ENCODE measurements at places on chromosomes 12 and 14.
A peak's percentile ranks its signal among the peaks of the same experiment; 100 is the strongest.

GRCh38 chr14:68981539-68981976, 2.5 kb upstream of the ACTN1 start:
- no peak for DNase-seq

- DNase-seq: no peak
Observed at GRCh38 chr14:25607192-25607591, 557.2 kb upstream of the STXBP6 start.

DNA sequence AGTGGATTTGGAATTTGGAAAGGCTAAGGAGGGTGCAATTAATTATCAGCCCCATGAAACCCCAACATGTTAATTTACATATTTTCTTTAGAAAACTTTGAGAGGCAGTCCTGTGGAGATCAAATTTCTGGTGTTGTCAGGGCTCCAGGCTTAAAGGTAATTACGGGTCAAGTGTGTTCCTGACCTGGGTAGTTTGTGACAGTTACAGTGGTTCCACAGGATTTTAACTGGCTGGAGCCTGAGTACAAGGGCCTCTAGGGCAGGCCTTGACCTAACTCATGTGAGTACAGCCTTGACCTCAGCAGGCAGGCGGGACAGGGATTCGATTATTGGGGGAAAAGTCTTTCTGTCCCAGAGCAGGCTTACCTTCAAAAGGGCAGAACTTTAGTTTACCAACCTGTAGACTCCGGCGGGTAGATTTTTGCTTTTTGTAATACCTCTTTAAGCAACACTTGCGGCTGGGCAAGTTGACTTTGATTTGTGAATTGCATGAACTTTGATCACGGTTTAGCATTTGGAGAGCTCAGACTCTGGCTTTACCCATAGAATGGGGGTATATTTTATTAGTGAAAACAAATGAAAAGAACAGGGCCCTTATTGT, 8.4 kb upstream of the PPTC7 start:
- DNase-seq: no peak

- DNase-seq: peak; percentile 78
Observed at GRCh38 chr12:49809381-49809905, 18.8 kb downstream of the NCKAP5L start.

- no peak for DNase-seq
Observed at GRCh38 chr14:69354383-69355153, 43.5 kb downstream of the ERH start.
